ENCODE measurements at places on chromosomes 1 and 21.

DNA sequence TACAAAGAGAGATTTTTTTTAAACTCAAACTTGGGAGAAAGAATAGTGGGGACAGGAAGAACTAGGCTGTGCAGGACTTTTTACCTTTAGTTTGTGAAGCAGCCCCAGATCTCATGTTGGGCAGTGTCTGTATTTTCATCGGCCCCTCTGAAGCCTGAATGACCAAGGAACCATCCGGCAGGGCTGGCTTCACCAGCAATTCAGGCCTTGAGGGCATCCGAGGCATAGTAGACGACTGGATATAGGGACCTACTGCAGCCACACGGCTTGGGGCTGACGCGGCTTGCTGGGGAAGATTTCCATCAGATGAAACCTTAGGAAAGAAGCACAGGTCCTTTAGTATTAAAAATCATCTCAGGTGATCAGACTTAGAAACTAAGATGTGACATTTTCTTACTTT lies 43.7 kb downstream of the TP53BP2 start:
- no peak for DNase-seq

- DNase-seq, result no peak
Measured at GRCh38 chr1:159188375-159188788, 16.3 kb upstream of the ACKR1 start.

DNA sequence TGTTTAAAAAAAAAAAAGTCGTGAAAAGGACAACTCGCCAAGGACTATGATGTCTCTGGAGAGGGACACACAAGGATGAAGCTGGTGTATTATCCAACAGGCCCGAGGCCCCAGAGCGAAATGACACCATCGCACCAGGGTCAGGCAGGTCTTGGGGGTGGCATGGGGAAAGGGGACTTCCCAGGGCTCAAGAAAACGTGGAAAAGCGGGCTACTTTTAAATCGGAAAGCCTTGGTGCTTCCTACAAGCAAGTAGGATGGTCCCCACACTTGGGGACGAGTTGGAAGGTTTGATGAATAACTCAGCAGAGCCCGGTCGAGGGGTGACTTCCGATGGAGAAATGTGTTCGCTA lies 505 bp upstream of the GNPAT start:
- DNase-seq, result peak; percentile 3

DNA sequence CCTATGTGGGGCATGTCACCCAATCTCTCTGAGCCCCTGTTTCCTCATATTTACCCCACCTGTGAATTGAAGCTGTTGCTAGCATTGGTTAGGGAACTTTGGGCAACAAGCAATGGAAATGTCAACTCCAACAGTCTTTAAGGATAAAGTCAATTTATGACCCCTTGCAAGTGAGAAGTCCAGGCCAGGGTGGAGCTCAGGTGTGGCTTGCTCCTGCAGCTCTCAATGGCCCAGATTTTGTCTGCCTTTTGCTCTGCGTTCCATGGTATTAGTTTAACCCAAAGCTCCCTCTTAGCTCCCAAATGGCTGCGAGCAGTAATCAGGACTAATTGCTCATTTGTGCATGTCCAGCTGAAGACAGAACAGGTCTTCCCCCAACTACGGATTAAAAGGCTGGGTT lies 70.4 kb upstream of the ABCG1 start:
- no peak for DNase-seq

GRCh38 chr1:3639397-3639911 lies 10.4 kb downstream of the WRAP73 start:
- DNase-seq, result no peak

DNA sequence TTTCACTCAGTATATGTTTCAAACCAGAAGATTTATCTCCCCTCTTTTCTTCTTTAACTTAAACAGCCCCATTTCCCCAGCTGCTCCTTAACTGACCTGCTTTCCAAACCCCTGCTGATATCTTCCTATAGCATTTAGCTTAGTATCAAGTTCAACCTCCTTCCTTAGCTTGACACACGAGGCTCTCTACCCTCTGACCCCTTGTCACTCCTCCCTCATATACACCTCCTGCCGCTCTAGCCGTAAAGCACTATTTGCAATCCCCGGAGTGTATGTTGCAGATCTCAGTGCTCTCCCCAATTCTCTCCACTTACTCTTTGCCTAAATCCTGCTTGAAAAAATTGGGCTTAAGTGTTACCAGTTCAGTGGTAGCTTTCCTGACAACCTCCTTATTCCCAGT lies 13.7 kb upstream of the AKR1A1 start:
- no peak for DNase-seq
